Mammary epithelial cell (primary cell): ENCODE measurements at places on chromosomes 16 and 17. TPM values are rescaled to one million over a fixed set of nuclear protein-coding genes. Genes with fewer than 3 reads are reported as not detected.

DNA sequence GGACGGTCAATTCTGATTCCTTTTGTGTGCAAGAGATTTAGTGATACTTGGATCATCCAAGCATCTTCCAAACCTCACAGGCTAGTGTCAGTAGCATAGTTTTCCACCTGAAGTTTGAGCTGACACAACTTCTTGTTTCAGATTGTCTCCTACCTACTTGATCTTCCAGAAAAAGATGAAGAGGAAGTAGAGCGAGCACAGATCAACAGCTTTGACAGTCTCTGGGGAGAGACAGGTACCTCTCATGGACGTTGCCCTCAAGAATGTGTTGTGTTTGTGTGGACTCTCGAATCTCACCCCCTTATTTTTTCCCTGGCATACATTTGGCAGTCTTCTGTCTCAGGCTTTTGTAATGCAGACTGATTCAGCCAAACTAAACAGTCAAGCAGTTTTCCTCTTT, 47.4 kb downstream of the CYB561 start:
- no peak for DNase-seq

DNA sequence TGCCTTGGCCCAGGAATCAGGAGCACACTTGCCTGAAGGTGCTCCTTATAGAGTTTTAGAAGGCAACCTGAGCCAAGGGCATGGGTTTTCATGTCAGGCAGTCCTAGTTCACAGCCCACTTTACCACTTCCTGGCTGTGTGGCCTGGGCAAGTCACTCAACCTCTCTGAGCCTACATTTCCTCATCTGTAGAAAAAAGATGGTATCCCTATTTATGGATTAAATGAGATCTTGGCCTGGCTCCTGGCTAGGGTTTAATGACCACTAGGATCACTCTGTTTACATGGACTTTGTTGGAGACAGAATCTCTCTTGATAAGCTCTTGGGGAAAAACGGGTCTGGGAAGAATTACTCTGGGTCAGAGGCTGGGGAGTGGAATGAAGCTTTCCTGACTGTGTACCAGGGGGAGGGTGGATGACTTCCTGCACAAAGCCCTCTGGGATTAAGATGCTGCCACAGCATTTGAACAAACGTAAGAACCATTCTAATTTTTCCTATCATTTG, 2.3 kb downstream of the MT2A start:
- no peak for DNase-seq

DNA sequence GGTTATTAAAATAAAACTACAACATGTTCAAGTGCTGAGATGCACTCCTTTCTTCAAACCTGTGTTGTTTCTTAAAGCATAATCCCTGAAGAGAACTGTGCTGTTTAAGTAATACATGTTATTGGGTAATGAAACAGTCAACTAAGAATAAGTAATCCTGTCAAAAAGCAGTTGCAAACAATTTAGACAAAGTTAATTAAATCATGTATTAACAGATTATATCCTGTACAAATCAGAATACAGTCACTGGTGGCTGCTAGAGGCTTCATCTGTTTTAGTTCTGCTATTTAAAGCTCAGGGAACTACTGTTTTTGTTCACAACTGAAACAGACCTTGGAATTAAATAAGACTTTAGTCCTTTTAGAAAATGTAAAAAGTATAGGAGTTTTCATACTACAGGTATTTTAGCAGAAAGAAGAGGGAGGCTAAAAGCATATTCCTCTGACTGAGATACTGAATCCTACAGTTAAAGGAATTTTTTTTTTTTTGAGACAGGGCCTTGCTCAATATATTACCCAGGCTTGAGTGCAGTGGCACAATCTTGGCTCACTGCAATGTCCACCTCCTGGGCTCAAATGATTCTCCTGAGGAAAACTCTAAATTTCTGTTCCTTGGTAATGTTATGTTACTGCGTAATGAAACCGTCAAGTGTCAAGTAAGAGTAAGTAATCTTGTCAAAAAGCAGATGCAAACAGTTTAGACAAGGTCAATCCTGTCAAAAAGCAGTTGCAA, 27.3 kb upstream of the ITGA2B start:
- DNase-seq, result no peak

DNA sequence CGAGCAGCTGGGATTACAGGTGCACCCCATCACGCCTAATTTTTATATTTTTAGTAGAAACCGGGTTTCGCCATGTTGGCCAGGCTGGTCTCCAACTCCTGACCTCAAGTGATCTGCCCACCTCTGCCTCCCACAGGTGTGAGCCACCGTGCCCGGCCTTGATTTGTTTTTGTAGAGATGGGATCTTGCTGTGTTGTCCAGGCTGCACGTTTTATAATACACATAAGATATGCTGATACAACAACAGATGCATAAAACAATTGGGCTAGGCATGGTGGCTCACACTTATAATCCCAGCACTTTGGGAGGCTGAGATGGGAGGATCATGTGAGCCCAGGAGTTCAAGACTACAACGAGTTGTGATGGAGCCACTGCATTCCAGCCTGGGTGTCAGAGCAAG, 6.0 kb downstream of the USP36 start:
- DNase-seq, result no peak

- peak; percentile 79 for DNase-seq
Observed at GRCh38 chr16:89720813-89721545, at the start of the genes VPS9D1 and ZNF276. Gene VPS9D1, minus strand, starts transcription at chr16:89720898. Its CDS starts 37 bp downstream, at chr16:89720861. Gene ZNF276, plus strand, starts transcription at chr16:89721537. Its CDS starts 104 bp downstream, at chr16:89721641.

GRCh38 chr16:102060-102855, 24.2 kb downstream of the MPG start:
- DNase-seq, result peak; percentile 83

DNA sequence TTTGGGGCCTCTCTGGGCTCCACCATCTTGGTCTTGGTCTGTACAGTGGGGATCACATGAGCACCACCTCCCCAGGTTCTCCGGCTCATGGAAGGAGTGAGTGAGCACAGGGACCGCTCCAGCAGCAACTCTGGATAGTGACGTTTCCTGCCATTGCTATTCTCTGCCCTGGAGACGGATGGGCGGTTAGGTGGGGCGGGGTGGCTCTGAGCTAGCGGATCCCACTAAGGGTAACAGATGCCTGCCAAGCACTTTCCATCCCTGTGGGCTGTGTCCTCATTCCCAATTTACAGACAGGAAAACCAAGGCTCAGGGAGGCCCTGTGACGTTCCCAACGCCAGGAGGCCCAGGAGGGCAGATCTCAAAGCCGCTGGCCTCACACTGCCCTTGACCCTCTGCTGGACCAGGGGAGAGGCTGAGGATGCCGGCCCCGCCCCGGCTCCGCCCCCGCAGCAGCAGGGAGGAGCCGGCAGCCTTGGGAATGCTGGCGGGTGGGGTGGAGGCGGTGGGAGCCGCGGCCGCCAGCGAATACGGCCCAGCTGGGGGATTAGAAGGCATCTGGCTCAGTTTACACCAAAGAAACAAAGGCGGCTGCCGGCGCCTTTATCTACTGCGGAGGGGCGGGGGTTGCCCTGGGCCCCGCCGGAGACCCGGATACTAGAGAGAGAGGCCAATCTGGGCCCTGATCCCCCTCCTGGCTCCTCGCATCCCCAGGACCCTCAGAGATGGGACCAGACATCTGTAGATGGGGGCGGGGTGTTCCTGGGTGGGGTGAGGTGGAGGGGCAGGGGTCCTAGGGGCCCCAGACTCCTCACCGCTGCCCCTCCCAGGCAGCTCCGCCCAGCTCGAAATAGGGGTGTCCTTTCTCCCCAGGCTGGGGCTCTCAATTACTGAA, 122.3 kb upstream of the CIBAR2 start:
- no peak for DNase-seq

- peak; percentile 79 for DNase-seq
Observed at GRCh38 chr16:89565506-89566372, 5.3 kb downstream of the RPL13 start.

DNA sequence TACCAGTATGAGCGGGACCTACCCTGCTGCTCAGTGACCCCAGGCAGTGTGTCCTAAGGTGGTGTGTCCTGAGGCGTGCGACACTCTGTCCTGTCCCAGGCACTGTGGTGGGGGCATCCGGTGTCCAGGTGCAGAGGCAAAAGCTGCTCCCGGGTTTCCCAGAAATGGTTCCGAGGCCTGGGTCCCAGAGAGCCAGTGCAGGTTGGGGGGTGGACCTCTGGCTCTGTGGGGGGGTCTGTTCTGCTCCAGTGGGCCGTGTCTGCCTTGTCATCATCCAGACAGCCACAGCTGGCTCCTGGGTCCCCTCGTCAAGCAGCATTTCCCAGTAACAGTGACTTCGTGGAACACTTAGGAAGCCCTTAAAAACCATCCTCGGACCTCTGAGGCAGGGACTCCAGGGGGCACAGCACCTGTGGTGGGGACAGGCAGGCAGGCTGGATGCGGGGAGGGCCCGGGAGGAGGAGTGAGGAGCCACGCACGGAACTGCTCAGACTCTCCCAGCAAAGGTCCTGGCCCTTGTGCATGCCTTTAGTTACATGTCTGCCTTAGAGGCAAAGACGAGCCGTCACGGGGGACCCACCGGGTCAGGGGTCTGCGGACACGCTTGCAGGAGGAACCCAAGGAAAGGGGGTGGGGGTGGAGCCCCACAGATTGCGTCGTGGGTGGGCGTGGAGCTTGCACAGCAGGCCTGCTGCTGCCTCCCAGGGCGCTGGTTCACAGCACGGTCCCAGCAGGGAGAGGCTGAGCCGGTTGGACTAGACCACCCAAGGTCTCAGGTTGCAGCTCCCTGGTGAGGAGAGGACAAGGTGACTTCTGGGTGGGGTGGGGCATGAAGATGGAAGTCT, 5.6 kb downstream of the SLC16A3 start:
- no peak for DNase-seq

DNA sequence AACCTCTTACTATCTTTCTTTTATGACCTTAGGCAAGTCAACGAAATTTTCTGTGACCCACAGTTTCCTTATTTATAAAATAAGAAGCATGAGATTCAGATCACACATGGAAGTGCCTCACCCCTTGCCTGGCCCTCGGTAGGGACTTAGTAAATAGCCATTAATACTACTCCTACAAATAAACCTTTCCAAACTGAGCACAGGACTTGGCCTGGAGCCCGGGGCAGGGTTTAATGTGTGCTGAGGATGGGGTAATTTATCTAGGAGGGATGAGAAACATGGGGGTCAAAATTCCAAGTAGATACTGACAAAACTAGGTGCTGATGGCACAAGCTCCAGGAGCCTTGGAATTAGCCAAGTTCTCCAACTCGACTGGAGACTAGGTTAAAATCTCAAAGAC, 35.0 kb downstream of the PITPNC1 start:
- DNase-seq, result no peak

- DNase-seq, result no peak
Observed at GRCh38 chr17:77925831-77926543, 32.5 kb upstream of the TNRC6C start.

GRCh38 chr16:56181401-56181800, 9.9 kb upstream of the GNAO1 start:
- no peak for DNase-seq

GRCh38 chr17:8163978-8164814, 1.4 kb upstream of the VAMP2 start:
- DNase-seq, result no peak

- peak; percentile 56 for DNase-seq
Observed at GRCh38 chr16:15509051-15509592, 74.7 kb downstream of the BMERB1 start.

- no peak for DNase-seq
Observed at GRCh38 chr17:36661047-36661666, 59.8 kb downstream of the MRM1 start.

DNA sequence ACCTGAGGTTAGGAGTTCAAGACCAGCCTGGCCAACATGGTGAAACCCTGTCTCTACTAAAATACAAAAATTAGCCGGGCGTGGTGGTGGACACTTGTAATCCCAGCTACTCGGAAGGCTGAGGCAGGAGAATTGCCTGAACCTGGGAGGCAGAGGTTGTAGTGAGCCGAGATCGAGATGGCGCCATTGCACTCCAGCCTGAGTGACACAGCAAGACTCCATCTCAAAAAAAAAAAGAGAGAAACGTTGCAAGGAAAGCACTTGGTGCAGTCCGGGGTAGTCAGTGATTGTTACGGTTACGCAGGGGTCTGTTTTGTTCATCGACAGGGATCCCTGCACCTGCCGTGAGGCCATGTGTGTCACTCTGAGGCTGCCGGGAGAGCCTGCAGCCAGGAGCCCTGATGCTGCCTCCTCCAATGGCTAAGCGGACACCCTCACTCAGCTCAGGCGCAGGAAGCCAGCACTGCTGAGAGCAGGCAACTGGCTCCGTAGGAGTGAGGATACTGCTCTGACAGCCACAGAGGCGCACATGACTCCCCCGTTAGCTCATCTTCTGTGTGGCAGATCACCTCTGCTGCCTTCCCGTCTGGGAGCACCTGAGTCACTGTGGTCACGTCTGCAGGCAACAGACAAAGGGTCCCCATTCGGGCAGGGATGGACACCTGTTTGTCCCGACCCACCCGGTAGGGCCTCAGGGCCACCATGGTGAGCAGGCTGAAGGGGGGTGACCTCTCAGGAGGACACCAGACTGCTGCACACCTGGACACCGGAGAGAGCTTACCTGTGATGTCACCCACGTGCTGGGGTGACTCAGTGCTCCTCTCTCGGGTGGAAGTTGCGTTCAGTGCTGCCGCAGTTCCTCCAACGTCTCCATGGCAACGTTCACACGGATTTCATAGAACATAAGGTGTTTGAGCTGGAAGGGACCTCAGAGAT, 5.2 kb upstream of the RAB26 start:
- DNase-seq, result peak; percentile 67

Gene OR2C1
- total RNA-seq, result not detected in 2 replicates

Gene PDE6G
- total RNA-seq, result not detected in 2 replicates

Gene FBXO39
- 0.67 TPM for total RNA-seq

Gene MARVELD3
- total RNA-seq, result 7.3 TPM

Gene SNAI3
- total RNA-seq, result not detected in 2 replicates

Gene CRYM
- total RNA-seq, result 0.17 TPM

Gene ODAD4
- total RNA-seq, result 0.83 TPM

Gene CSH1
- not detected in 2 replicates for total RNA-seq
